ENCODE measurements at places on chromosomes 7 and 10. TPM values are rescaled to one million over a fixed set of nuclear protein-coding genes. Genes with fewer than 3 reads are reported as not detected.

PRRT4 gene
- total RNA-seq, result 5.8 TPM

APBB1IP gene
- 11.0 TPM for total RNA-seq

DNA sequence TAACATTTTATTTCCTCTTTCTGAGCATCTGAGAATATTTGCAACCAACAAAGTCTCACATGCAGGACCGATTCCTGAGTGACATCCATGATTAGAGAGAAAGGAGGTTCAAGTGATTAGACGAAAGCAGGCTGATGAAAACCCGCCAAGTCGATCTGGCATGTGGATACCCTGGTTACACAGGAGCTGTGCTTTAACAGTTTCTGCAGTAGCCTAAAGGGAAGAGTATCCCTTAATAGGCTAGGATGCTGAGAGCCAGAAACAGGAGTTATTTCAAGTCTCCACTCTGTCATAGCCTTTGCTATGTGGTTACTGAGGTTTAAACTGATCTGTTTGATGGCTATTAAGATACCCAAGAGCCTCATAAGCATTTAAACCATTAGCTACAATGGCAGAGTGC, 82.5 kb downstream of the PRKCQ start:
- DNase-seq, result no peak

GRCh38 chr7:158377800-158378623, 209.6 kb downstream of the PTPRN2 start:
- DNase-seq, result no peak

DNA sequence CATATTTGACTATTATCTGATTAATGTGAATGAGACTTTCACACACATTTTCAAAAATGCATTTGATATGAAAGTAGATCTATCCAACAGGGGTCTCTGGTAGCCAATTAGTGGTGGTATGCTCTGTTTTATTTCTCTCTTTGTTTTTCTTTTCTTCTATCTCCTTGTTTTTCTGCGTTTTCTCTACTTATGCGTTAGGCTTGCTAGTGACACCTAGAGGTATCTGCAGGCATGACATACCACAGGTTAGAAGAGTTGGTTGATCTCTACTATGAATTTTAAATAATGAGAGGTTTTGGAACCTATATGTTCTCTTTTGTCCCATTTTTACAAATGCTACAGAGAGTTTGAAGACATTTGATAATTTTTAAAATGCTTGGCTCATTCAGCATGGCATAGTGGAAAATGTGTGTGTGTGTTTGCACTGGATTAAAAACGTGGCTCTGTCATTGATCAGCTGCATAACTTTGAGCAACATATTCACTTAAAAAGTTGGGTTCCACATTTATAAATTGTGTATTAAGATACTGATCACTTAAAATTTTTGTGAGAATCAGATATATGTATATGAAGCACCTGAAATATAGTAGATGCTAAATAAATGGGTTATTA, 28.1 kb upstream of the PLXDC2 start:
- no peak for DNase-seq

DNA sequence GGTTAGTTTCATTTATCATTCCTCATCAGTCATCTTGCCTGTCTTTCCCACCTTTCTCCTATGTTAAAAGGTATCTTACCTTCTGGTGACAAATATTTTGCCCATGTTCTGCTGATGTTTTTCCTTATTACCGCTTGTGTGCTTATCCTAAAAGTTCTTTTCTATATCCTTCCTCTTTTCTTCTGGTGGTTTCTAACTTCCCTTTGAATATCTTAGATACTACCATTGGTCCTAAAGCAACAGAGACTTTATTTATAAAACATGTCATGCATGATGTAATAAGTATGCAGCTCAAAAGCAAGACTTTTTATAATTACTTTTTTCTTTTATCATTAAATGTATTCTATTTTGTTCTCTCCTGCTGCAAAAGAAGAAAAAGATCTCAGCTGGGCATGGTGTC, 24.8 kb downstream of the TBC1D12 start:
- DNase-seq, result no peak

DNA sequence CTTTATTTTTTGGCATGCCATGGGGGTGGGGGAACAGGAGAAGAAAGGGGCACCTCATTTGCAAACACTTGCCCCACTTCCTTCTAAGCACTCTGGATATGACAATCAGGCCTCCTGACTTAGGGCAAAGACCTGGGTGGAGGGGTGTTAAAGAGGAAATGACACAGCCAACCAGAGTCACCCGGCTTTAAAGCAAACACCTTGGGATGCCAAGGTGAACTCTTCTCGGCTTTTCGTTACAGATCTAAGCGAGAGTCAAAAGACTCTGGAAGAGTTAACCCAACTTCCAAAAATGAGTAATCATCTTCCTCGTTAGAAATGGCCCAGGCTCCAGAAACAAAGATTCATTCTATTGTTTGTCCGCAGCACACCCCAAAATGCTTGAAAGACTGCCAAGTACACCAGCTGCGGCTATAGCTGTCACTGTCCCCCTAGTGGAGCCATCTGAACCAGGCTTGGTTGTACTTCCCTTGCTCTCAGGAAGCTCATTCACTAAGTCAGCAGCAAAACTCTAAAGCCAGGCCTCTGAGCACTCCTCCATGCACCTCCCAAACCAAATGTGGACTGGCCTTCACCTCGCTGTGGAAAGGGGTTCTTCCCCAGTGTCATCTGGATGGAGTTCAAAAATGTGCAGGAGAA, 24.8 kb downstream of the FAM53B start:
- no peak for DNase-seq
